Purkinje cell (primary cell): ENCODE measurements at places on chromosomes 16 and 17. TPM values are rescaled to one million over a fixed set of nuclear protein-coding genes. Genes with fewer than 3 reads are reported as not detected.

CSH1 gene
- not detected in 2 replicates for polyA plus RNA-seq

COPZ2 gene
- polyA plus RNA-seq, result 3.9 TPM in 1 of 2 replicates, not detected in the other

OTOP2 gene
- 0.27 TPM in 1 of 2 replicates, not detected in the other for polyA plus RNA-seq

B3GNT9 gene
- polyA plus RNA-seq, result not detected in 2 replicates

CCDC144A gene
- polyA plus RNA-seq, result 2.4 and 9.5 TPM in 2 replicates

SRL gene
- polyA plus RNA-seq, result not detected in 2 replicates

ABCC12 gene
- 20.7 and 22.3 TPM in 2 replicates for polyA plus RNA-seq

CA7 gene
- 15.9 and 38.9 TPM in 2 replicates for polyA plus RNA-seq

CHST4 gene
- not detected in 2 replicates for polyA plus RNA-seq

RNF43 gene
- polyA plus RNA-seq, result 0.99 and 4.0 TPM in 2 replicates

IL32 gene
- not detected in 2 replicates for polyA plus RNA-seq

CACNG1 gene
- not detected in 2 replicates for polyA plus RNA-seq

ADAM11 gene
- 1.5 TPM in 1 of 2 replicates, not detected in the other for polyA plus RNA-seq

KRT39 gene
- not detected in 2 replicates for polyA plus RNA-seq

MYL11 gene
- not detected in 2 replicates for polyA plus RNA-seq

PMFBP1 gene
- 0.27 and 1.5 TPM in 2 replicates for polyA plus RNA-seq

TVP23C gene
- polyA plus RNA-seq, result 0.52 and 15.1 TPM in 2 replicates

HAS3 gene
- polyA plus RNA-seq, result 0.11 and 0.25 TPM in 2 replicates

IFT20 gene
- polyA plus RNA-seq, result 58.0 and 84.5 TPM in 2 replicates

MYH2 gene
- not detected in 2 replicates for polyA plus RNA-seq

TVP23A gene
- polyA plus RNA-seq, result 6.7 and 7.7 TPM in 2 replicates

DYNLL2 gene
- 8.5 and 10.0 TPM in 2 replicates for polyA plus RNA-seq
